ENCODE measurements at places on chromosomes 5 and 9.

DNA sequence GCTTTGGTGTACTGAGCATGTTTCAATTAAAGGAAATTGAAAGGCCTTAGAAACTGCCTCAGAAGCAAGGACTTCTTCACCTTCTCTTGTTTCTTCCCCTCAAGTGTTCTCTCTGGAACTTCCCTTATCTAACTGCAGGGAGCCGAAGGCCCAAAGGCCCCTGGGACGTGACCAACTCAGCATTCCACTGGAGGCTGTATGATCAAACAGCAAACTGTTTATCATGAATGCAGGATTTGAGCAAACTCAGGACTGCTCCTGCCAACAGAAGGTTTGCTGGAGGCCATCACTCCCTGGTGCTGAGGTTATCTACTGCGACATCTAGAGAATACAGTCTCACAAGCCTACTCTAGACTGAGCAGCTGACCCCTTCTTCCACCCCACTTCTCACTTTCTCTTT is 4.8 kb upstream of the CDH10 start:
- DNase-seq, result no peak

- peak; percentile 57 for DNase-seq
These were observed 131.2 kb downstream of the RGS3 start for GRCh38 chr9:113594484-113595299.

GRCh38 chr5:180647465-180647864 is 1.9 kb downstream of the FLT4 start:
- no peak for DNase-seq

DNA sequence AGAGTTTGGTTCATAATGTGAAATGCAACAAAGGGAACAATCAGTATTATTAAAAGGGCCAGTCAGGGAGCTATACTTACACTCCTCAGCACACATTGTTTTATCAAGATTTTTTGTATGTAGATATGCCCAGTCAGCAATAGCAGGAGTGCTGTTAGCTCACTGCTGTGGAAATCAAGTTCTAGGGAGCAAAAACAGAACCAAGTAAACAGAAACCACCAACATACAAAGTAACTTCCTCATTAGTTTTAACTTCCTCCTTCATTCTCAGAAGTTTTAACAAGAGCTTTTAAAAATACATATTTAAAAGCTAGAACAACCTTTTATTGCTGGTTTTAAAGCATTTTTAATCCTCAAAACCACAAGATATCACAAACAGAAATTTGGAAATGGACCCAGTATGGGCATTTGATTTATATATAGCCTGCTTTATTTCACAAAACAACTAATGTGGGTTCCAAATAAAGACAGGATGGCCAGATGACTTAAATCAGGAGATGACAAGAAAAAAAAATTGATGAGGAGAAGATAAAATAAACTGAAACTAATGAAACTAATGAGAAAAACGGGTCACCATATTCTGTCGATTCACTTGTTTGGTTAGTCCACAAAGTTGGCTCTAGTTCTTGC is 178.5 kb downstream of the ADAMTS12 start:
- no peak for DNase-seq

GRCh38 chr5:20555034-20555433 is 567.0 kb upstream of the CDH18 start:
- no peak for DNase-seq

DNA sequence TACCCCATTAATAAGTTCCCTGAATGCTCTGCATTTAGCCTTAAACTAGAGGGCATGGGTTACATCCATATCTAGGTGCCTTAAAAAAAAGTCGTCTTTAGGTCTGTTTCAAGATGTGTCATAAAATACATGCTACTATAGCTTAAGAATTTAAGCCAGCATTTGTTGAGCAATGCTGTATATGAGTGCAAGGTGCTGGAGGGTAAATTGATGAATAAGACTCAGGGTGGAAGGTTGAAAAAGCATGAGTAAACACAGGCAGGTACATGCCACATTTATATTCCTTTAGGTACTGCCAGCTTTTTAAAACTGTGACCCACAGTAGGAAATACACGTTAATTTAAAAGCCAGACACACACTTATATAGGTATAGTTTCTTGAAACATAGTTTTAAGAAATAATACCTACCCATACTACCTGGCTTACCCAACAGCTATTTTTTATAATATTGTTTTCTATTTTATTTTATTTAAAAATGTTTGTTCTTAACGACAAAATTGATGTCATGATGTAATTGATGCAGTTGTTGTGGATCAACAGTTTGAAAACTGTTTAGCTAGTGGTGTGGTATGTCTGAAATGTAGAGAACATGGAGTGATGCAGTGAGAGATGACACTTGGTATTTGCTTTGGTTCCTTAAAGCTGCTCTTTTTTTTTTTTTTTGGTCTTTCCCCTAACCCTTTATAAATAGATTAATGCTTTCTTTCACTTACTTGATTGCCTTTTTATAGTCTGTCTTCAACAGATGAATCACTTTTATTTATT is 3.9 kb downstream of the HMGCR start:
- no peak for DNase-seq

DNA sequence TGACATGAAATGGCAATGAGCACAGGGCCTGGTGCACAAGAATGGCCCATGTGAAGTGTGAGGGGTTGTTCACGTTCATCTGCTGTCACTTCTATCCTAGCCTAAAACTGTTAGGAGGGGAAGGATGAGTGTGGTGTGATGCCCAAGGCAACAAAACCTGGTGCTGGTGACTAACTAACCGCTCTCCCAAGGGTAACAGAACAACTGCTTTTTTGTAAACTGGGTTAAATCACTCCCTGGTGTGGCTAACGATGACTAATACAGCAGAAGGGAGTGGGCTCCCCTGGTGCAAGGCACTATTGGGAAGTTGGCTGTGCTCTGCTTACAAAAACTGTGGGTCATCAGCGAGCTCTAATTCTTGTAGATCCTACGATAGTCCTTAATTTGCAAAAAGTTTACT is 103.2 kb upstream of the VCAN start:
- no peak for DNase-seq

GRCh38 chr5:169875731-169876130 is 104.6 kb downstream of the INSYN2B start:
- DNase-seq, result peak; percentile 10

DNA sequence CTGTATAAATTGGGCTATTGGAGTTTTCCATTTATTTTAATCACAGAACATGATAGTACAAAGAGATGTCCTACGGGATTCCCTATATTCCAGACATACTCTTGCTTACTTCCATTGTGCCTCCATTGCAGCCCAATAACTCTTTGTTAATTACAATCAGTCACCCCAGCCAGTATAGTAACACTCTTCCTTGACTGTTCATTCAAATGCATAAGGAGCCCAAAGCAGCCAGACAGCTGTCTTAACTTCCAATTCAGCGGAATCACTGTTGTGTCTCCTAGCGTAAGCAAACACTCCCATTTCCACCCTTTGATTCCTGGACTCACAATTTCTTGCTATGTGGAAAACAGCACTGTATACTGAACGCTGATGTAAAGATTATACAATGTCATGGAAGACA is 942.3 kb downstream of the TAF11L14 start:
- DNase-seq, result no peak

DNA sequence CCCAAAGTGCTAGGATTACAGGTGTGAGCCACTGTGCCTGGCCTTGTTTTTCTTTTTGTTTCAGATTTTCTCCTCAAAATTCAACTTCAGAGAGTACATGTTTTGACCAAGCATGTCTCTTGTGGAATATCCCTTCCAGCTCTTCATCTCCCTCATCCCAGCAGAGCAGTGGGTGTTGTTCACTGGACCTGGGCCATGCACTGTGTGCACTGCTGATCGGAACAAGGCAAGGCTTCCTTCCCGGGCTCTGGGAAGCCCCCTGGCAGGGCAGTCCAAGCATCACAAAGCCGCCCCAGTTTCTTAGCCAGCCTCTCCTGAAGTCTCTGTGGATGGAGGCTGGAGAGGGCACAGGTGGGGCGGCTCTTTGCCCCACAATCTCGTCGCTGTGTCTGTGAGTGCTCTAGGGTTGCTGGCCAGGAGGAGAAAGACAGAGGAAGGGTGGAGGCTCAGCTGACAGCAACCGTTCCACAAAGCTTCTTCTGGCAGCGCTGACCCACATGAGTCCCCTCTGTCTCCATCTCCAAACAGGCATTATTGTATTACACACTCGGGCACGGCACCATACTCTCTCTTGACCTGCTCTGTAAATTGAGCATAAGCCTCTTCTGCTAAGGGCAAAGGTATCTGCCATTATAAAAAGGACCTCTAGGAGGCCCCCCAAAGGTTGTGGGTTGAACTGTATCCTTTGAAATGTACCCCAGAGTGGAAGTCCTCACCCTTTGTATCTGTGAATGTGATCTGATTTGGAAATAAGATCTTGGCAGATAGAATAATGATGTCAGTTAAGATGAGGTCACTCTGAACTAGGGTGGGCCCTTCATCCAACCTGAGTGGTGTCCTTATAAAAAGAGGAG is 89.6 kb downstream of the TARS1 start:
- DNase-seq, result no peak

GRCh38 chr5:140319833-140320232 is 16.9 kb upstream of the PFDN1 start:
- no peak for DNase-seq

GRCh38 chr9:78023003-78023741 is 8.4 kb downstream of the GNAQ start:
- DNase-seq, result peak; percentile 33

GRCh38 chr9:112086627-112087026 is 88.5 kb downstream of the SUSD1 start:
- DNase-seq, result no peak

DNA sequence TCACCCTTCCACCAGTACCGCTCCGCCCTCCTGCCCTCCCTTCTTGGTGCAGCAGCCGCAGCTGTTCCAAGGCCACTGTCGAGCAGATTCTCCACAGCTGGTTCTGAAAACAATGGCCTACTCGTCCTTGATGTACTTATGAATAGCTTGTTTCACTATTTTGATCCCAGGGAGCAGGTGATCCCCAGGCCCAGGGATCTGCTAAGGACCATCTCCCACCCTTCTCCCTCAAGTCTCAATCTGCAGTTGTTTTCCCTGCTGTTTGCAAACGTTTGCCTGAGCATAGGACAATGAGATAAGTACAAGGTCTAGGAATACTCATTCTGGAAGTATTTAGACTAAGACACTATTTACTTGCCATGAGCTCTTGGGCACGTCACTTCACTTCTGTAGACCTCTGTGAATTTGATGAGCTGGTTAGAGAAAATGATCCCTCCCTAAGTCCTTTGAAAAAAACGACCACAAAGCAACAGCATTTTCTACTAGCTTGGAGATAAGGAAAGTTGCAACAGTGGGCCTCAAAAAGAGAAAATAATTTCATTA is 1.8 kb downstream of the LURAP1L start:
- DNase-seq, result no peak

DNA sequence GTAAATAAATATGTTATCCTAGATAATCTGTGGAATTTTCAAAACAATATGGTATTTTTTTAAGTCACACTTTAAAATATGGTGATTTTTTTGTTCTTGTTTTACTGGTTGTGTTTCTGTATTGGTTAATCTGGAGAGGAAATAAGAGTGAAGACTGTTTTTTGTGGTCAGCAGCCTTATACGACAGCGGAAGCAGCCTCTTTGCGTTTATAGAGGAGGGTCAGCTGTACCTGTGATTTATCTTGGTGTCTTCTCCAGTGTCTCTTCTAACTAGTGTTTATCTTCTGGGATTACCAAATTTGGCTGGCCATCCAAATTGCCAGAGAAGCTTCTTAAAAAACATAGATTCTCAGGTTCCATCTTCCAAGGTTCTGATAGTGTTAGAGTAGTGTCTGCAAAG is 58.7 kb downstream of the ICE1 start:
- no peak for DNase-seq

DNA sequence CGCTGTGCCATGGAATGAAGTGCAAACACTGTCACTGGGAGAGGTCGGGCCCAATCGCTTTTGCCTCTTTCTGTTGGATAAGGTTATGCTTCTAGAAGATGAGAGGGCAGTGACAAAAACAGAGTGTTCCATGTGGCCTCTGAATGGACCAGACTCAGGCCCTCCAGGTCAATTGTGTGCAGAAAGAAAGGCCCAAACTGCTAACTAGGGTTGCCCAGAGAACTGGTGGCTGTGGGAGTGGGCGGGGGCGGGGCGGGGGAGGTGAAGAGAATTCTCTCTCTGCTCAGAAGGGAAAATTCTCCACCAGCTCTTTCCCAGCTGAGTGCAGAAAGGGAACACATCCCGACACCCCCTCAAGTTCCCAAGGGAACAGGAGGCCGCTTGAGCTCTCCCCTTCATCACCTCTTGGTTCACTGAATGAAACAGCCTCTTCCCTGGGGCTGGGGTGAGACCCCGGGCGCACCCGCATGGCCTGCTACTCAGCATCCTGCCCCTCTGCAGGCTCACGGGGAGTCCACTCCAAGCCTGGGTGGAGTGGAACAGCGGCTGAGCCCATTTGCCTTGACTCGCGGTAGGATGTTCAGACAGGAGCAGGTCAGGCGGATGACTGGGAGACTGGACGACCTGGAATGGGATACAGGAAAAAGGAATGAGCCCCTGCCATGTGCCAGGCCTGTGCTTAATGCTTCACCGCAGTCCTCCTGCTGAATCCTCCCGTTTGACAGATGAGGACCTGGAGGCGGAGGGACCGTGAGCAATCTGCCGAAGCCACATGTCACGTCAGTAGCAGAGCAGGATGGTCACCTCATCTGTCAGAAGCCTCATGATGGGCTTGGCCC is 93.8 kb upstream of the FANCC start:
- DNase-seq, result no peak

DNA sequence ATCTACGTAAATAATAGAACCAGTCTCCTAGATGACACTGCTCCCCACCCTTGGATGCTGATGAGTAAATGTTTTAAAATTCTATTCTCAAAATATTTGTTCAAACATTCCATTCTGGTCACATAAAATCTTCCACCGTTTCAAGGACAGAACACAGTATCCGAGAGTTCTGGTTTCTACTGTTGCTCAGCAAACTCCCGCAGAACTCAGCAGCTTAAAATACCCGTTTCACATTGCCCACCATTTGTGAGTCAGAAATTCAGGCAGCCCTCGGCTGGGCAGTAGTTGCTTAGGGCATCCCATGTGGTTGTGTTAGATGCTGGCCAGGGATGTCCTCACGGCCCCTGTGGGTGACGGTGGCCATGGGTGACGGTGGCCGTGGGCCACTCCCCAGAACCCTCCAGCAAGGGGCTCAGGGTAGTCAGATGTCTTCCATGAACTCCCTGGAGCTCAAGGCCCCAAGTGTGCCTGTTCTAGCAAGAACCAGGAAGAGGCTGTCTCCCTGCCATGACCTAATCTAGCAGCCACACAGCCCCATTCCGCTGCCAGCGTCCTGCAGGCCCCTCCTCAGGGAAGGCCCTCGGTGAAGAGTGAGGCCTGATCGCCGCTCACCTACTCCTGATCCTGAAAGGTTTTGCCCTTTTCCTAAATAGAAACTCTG is 17.4 kb downstream of the MGAT1 start:
- no peak for DNase-seq

GRCh38 chr9:125696106-125696647 is 10.8 kb downstream of the MAPKAP1 start:
- DNase-seq, result no peak

- no peak for DNase-seq
These were observed 91.1 kb upstream of the RNF180 start for GRCh38 chr5:64074533-64074932.

- DNase-seq, result no peak
These were observed 69.8 kb downstream of the ICE1 start for GRCh38 chr5:5492087-5492933.
